CD4-positive, alpha-beta T cell treated with Interleukin-17A for 1 hour (primary cell): ENCODE measurements at places on chromosomes 4 and X.

DNA sequence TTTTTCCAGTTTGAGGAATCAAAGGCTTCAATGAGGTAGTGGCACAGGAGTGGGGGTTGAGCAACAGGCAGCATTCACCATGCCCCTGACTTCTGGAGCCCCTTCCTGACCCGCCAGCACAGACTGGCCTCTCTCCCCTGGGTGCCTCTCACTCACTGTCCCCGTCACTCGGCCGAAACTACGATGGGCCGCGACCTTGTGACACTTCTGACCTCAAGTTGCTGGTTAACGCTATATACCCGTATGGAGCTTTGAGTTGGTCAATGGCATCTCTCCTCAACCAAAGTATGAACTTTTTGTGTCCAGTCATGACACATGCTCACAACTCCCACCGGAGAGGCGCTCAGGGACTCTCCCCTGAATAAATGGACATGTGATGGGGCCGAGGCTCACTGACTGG, 72.1 kb downstream of the IRF2 start:
- DNase-seq: no peak

GRCh38 chr4:126991965-126992364, 640.8 kb upstream of the INTU start:
- no peak for DNase-seq

GRCh38 chrX:111854556-111855490, 21.2 kb upstream of the TRPC5OS start:
- no peak for DNase-seq

DNA sequence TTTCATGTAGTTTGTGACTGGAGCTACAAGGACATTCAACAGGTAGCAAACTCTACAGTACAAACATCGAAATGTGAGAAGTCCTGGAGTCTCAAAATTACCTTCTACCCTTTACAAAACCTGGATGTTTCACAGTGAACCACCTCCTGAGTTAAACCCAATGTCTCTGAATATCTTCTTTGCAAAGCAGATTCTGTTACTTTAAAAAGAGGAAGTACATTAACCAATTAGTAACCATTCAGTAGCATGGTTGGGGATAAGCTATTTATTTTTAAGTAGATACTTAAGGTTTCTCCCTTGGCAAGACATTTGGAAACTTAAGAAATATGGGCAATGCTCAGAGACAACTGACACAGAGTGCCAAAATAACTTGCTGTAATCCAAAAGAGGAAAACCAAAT, 371.9 kb upstream of the NWD2 start:
- DNase-seq: no peak

- DNase-seq: peak; percentile 49
Observed at GRCh38 chrX:149286940-149287349, 218.2 kb downstream of the IDS start.

GRCh38 chr4:35105486-35105885, 1138.8 kb downstream of the ARAP2 start:
- no peak for DNase-seq

DNA sequence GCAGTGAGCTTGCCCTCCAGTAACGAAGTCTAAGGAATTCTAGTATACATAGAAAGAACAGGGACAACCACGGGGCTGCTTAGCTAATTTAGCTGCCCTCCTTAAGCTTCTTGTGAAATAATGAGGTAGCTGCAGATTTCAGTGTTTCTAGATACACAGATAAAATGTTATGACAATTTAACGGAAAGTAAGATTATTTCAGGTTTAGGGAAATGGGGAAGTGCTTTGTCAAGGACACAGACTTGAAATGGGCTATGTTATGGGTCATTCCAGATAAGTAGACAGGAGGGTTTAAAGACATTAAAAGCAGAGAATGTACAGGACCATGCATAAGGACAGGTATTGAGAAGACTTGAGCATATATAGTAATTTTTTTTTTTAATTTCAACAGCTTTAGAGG, 34.2 kb upstream of the ZNF518B start:
- no peak for DNase-seq

GRCh38 chr4:141636082-141636770, at the start of gene IL15:
TSS of gene IL15 (plus strand) at chr4:141636583. CDS start at chr4:141719465, 82,882 bp downstream.
- peak; percentile 78 for DNase-seq

- DNase-seq: peak; percentile 72
Observed at GRCh38 chrX:136251041-136251991, at the start of gene MAP7D3. TSS of gene MAP7D3 (minus strand) at chrX:136251400. CDS start at chrX:136251358, 42 bp downstream.

GRCh38 chrX:85196319-85196718, 47.3 kb downstream of the SATL1 start:
- no peak for DNase-seq

- DNase-seq: no peak
Observed at GRCh38 chr4:24858026-24858425, 54.8 kb downstream of the CCDC149 start.

GRCh38 chr4:132669786-132670185, 479.3 kb upstream of the PCDH10 start:
- no peak for DNase-seq

DNA sequence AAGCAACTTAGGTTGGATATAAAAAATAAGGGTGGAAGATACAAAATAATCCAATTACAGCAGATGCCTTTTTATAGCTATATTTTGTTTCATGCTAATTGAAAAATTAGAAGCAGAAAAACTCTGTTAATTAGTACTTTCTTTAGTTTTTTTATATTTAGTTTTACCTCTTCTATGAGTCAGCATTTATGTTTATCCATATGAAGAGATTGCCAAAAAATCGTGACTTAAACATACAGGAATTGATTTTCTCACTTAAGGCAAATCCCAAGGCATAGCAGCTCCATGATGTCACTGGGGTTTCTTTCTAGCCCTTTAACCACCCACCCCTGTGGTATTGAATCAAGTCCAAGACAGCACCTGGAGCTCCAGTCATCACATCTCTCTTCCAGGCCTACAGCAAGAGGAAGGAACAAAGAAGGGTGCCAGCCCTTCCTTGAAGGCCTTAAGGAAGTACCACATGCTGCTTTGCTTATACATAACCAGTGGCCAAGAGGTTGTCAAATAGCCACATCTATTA, 365.8 kb upstream of the TENM3 start:
- DNase-seq: no peak

DNA sequence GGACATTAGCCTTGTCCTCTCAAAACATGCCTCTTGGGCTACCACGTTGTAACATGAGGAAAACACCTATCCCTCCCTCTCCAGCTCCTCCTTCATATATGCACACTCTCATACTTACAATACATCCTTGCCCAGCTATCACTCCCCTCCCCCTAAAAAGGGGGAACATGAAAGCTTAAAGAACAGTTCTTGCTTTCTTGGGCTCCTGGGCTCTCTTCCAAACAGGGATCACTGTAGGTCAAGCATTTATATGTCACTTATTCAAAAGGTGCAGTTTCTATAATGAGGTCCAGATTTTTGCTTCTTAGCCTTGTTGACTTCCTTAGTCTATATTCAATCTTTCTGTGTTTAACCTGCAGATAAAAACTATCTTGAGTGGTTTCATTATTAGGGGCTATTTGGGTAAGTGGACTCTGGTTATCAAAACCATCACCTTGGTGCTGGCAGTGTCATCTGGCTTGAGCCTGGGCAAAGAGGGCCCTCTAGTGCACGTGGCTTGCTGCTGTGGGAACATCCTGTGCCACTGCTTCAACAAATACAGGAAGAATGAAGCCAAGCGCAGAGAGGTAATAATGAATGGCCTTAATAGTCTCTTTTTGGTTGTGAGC, 119.4 kb downstream of the AKAP4 start:
- peak; percentile 0 for DNase-seq
